ENCODE measurements at places on chromosomes 6 and 20.

DNA sequence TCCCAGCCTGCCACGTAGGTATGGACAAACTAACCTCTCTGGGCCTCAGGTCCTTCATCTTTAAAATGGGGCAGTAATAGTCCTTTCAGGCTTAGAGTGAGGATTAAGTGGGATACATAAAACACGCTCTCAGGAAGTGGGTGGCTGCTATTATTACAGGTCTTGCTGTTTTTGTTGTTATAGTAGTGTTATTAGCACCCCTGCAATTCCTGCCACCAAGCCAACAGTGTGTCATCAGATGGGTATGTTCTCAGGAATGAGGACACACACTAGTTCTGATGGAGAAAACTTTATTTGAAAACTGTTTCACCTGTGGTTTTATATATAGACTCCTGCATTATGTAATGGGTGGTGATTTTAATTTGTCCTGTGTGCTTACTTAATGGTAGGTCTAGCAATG is 131.7 kb downstream of the LRRC1 start:
- DNase-seq, result no peak

DNA sequence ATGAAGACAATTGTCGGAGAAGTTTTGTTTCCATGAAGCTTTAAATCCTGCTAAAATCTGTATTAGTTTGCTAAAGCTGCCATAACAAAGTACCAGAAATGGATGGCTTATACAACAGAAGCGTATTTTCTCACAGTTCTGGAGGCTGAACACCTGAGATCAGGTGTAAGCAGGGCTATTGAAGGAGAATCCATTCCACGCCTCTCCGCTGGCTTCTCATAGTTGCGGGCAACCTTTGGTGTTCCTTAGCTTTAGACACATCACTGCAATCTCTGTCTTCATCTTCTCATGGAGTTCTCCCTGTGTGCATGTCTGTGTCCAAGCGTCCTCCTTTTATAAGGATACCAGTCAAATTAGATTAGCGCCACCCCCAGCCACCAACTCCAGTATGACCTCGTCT is 159.9 kb upstream of the CDYL start:
- no peak for DNase-seq

- no peak for DNase-seq
These were observed 77.5 kb upstream of the BEND3 start for GRCh38 chr6:107192830-107193229.

GRCh38 chr20:15565786-15566185 is 1007.5 kb downstream of the KIF16B start:
- DNase-seq, result no peak

- DNase-seq, result no peak
These were observed 111.8 kb downstream of the PERP start for GRCh38 chr6:137995371-137995770.

- DNase-seq, result no peak
These were observed 73.4 kb downstream of the FGD2 start for GRCh38 chr6:37078814-37079213.
